ENCODE measurements at places on chromosomes 11 and 22. TPM values are rescaled to one million over a fixed set of nuclear protein-coding genes. Genes with fewer than 3 reads are reported as not detected.

DNA sequence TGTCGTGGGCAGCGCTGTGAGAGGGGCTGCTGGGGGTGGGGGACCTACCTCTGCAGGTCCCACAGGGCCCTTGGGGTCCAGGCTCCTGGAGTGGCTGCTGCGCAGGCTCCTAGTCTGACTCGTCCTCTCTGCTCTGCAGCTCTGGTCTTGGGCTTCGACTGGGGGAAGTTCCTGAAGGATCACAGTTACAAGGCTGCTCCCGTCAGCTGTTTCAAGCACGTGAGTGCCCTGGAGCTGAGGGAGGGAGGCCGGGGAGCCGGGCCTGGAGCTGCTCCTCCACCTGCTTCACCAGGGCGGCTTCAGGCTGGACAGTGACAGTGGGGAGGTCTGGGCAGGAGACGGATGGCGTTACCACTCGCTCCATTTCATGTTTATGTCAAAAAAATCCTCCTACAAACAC is 11.9 kb downstream of the L3MBTL2 start:
- no peaks in the 10 kb centered on the region for H3K27me3 ChIP-seq
- no peak overlapping the region for H3K4me3 ChIP-seq
- H3K27ac ChIP-seq: no peak overlapping the region
- DNase-seq: no peak
- no peaks in the 10 kb centered on the region for H3K4me1 ChIP-seq

DNA sequence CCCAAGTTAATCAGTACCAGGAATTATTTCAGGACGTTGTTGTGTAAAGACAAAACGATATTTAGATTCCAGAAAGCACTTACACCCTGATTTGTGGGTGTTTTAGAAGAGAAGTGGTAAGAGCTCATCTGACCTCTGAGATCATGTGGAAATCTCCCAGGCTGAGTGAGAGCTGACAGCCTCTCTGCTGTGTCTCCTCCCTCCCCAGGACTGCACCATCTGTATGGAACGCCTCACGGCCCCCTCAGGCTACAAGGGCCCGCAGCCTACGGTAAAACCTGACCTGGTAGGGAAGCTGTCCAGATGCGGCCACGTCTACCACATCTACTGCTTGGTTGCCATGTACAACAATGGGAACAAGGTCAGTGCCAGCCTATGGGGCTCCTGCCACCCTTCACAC is 20.0 kb downstream of the DTX4 start:
- H3K27ac ChIP-seq: no peak overlapping the region
- no peaks in the 10 kb centered on the region for H3K4me1 ChIP-seq
- H3K4me3 ChIP-seq: no peak overlapping the region
- H3K27me3 ChIP-seq: no peaks in the 10 kb centered on the region

- H3K4me1 ChIP-seq: no peaks in the 10 kb centered on the region
- no peaks in the 10 kb centered on the region for H3K36me3 ChIP-seq
- no peak overlapping the region for H3K4me3 ChIP-seq
- DNase-seq: no peak
- H3K27me3 ChIP-seq: no peaks in the 10 kb centered on the region
These were observed 53.5 kb downstream of the PRR5L start for GRCh38 chr11:36349351-36350136.

DNA sequence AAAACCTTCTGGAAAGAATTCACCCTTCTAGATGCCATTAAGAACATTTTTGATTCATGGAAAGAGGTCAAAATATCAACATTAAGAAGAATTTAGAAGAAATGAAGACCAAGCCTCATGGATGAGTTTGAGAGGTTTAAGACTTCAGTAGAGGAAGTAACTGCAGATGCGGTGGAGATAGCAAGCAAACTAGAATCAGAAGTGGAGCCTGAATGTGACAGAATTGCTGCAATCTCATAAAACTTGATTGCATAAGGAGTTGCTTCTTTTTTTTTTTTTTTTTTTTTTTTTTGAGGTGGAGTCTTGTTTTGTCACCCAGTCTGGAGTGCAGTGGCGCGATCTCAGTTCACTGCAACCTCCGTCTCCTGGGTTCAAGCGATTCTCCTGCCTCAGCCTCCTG is 51.6 kb downstream of the MS4A13 start:
- H3K4me1 ChIP-seq: no peaks in the 10 kb centered on the region
- no peak overlapping the region for H3K27ac ChIP-seq
- DNase-seq: no peak
- H3K4me3 ChIP-seq: no peak overlapping the region
- H3K27me3 ChIP-seq: no peaks in the 10 kb centered on the region

GRCh38 chr22:34430386-34430785 is 510.1 kb upstream of the LARGE1 start:
- no peak overlapping the region for H3K27ac ChIP-seq
- H3K36me3 ChIP-seq: no peaks in the 10 kb centered on the region
- H3K4me1 ChIP-seq: no peaks in the 10 kb centered on the region
- DNase-seq: no peak

- H3K27ac ChIP-seq: no peak overlapping the region
- no peak overlapping the region for H3K4me3 ChIP-seq
- DNase-seq: no peak
- H3K36me3 ChIP-seq: no peaks in the 10 kb centered on the region
- no peaks in the 10 kb centered on the region for H3K27me3 ChIP-seq
- no peaks in the 10 kb centered on the region for H3K4me1 ChIP-seq
These were observed 215.6 kb downstream of the DDX10 start for GRCh38 chr11:108880510-108880909.

DNA sequence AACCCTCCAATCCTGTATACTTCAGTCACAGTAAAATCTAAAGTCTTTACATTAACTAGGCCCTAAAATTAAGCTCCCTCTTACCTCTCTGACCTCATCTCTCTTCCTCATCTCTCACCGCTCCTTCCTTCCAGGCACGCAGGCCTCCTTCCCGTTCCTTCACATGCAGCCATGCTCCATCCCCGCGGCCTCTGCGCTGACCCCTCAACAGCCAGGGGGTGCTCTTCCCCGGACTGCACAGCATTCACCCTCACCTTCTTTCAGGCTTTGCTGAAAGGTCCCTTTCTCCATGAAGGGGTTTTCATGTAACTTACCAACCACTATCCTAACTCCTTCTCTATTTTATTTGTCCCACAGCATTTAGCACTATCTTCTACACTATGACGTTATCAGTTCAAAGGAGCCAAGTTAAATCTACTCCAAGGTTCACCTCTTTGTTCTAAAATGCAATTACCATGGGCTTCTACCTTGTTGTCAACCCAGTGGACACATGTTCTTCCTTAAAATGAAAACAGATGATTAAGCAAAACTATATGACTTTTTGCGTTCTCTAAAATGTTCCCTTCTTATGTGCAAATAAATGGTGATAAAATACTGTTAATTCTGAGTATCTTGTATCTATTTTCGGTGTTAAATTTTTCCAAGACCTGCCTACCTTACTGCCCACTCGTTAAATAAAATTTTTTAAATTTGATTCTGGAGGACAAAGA is 57.8 kb upstream of the APOA1 start:
- H3K4me1 ChIP-seq: no peaks in the 10 kb centered on the region
- H3K4me3 ChIP-seq: no peak overlapping the region
- H3K27me3 ChIP-seq: no peaks in the 10 kb centered on the region
- peaks cover 9% of the 10 kb centered on the region for H3K36me3 ChIP-seq

GRCh38 chr11:127412722-127413380 is 412.3 kb upstream of the KIRREL3 start:
- no peak overlapping the region for H3K27ac ChIP-seq
- H3K36me3 ChIP-seq: no peaks in the 10 kb centered on the region
- H3K4me3 ChIP-seq: no peak overlapping the region
- no peaks in the 10 kb centered on the region for H3K4me1 ChIP-seq
- H3K27me3 ChIP-seq: no peaks in the 10 kb centered on the region

GRCh38 chr11:68445531-68446035 is 15.0 kb upstream of the PPP6R3 start:
- H3K4me1 ChIP-seq: no peaks in the 10 kb centered on the region
- H3K4me3 ChIP-seq: no peak overlapping the region
- DNase-seq: no peak
- peaks cover 41% of the 10 kb centered on the region for H3K36me3 ChIP-seq
- no peak overlapping the region for H3K27ac ChIP-seq

DNA sequence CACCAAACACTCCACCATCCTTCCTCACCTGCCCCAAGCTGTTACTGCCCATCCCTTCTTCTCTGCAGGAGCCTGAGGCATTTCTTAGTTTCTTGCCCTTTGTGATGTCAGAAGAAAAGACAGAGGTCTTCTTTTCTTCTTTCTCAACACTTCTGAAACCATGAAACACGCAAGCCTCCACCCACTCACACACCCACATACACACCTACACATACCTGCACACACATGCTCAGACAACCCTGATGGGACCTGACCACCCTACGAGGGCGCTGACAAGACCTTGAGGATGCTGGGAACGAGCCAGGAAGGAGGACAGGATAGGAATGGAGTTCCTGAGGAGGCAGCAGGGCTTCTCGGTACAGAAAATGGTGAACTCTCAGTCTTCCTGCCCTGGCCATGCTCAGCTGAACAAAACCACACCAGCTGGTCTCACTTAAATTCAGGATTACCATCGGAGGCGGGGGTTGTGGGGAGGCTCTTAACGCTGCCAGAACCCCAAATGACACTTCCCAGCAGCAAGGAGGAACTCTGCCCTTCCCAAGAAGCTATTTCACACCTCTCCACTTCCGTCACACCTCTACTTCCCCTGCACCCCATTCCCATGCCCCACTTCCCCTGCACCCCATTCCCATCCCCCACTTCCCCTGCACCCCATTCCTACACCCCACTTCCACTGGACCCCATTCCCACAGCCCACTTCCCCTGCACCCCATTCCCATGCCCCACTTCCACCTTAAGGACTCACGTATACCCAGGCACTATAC is 41.0 kb downstream of the CSF2RB start:
- H3K27me3 ChIP-seq: no peaks in the 10 kb centered on the region
- H3K4me1 ChIP-seq: no peaks in the 10 kb centered on the region
- H3K36me3 ChIP-seq: no peaks in the 10 kb centered on the region
- H3K4me3 ChIP-seq: no peak overlapping the region

DNA sequence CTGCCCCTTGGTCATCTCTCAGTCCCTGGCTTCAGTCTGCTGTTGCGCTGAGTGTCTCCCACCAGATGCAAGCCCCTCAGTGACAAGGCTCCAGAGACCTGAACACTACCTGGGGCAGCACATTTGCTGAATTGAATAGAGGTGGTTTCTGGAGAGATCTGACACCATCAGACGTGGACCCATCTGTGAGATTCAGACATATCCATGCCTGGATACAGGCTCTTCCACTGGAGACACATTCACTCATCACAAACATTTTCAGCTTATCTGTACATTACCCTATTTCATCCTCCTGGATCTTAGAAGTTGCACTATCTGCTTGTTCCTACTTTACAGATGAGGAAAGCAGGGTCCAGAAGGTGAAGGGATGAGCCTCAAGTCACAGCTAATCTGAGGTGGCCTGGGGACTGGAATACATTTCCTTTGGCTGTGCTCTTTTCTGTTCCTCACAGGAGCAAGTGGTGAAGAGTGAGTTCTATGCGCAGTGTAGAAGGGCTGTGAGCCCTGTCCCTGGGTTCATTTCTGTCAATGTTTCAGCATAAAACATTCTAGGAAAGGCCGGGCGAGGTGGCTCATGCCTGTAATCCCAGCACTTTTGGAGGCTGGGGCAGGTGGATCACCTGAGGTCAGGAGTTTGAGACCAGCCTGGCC is 19.0 kb downstream of the ATG16L2 start:
- H3K27me3 ChIP-seq: no peaks in the 10 kb centered on the region
- no peak for DNase-seq
- peak overlapping the region; percentile 99 for H3K27ac ChIP-seq
- peaks cover 23% of the 10 kb centered on the region for H3K4me1 ChIP-seq
- H3K36me3 ChIP-seq: peaks cover 9% of the 10 kb centered on the region
- H3K4me3 ChIP-seq: no peak overlapping the region

DNA sequence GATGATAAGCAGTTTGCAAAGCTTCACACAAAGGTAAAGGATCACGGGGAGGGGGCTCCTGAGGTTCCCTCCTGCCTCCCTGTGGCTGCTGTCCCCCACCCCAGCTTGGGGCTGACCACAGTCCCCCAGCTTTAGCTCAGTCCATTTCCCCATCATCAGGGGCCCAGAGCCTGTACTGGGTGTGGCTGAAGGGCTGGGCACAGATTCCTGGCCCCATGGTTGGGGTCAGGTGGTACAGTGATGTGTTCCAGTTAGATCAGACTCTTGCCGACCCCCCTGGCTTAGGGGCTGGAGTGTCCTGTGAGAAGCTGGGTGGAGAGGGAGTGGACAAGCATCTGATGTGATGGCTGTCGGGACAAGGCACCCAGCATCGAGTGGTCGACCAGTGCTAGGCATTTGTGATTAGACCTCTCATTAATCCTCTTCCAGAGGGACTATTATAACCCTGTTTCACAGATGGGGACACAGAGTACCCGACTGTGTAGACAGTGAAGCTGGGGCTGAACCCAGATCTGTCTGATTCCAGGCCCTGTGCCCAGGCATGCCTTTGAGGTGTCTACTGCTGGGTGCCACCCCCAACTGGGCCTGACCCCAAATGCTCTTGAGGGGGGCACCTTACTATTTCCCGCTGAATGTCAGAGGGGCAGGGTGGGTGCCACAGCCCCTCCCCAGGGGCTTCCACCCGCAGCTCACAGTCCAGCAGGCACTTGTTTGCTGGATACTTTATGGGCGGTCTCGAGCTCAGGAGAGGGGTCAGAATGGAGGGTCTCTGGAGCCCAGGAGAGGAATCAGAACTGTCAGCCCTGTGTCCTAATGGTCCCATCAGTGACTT is 4.3 kb downstream of the SHANK3 start:
- peaks cover 4% of the 10 kb centered on the region for H3K27me3 ChIP-seq
- no peak overlapping the region for H3K27ac ChIP-seq
- DNase-seq: peak; percentile 57
- H3K36me3 ChIP-seq: no peaks in the 10 kb centered on the region
- peaks cover 6% of the 10 kb centered on the region for H3K4me1 ChIP-seq

- H3K36me3 ChIP-seq: no peaks in the 10 kb centered on the region
- H3K27me3 ChIP-seq: no peaks in the 10 kb centered on the region
These were observed 72.0 kb downstream of the CYTH4 start for GRCh38 chr22:37354261-37354660.

DNA sequence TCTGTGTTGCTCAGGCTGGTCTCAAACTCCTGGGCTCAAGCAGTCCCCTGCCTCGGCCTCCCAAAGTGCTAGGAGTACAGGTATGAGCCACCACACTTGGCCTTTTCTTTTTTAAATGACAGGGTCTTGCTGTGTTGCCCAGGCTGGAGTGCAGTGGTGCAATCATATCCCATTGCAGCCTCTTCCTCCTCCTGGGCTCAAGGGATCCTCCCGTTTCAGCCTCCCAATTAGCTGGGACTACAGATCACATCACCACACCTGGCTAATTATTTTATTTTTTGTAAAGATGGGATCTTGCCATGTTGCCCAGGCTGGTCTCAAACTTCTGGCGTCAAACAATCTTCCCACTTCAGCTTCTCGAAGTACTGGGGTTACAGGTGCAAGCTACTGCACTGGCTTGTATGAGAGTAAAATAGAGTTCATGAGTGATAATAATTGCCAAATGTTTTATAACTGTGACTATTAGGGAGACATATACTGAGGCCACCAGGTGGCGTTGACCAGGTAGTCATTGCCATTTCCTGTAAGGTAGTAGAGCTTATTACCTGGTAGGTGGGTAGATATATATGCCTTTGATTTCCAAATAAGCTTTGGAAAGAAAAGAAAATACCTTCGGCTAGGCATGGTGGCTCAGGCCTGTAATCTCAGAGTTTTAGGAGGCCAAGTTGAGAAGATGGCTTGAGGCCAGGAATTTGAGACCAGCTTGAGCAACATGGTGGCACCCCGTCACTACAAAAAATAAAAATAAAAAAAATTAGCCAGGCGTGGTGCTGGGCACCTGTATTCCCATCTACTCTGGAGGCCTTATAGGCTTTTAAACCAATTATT is 5.4 kb downstream of the FDX1 start:
- no peaks in the 10 kb centered on the region for H3K27me3 ChIP-seq
- H3K4me1 ChIP-seq: no peaks in the 10 kb centered on the region
- H3K36me3 ChIP-seq: peaks cover 8% of the 10 kb centered on the region
- no peak overlapping the region for H3K27ac ChIP-seq
- no peak overlapping the region for H3K4me3 ChIP-seq
- DNase-seq: no peak

The CHST1 gene
- 40.2 TPM for total RNA-seq

The OR2AT4 gene
- total RNA-seq: not detected

The OR52L1 gene
- total RNA-seq: not detected

The OR51E1 gene
- total RNA-seq: 1.7 TPM

The TMEM191B gene
- total RNA-seq: not detected

All from ascending aorta (tissue), 2 donors.